ENCODE measurements at places on chromosomes 13 and 19.

DNA sequence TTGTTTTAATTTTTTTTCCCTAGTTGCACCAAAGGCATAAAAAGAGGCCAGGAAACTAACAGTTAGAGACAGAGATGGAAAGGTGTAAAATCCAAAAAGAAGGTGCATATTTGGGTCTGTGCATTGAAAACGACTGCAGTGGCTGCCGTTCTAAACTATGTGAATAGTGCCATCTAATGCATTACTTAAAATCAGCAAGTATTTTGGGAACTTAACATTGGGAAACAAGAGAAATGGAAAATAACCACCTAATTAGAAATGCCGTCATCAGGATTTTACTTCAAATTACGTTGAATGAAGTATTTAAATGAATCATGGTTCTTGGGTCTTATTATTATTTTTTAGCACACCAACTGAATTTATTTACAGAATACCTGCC is 189.5 kb upstream of the MIR17HG start:
- no peak for DNase-seq

DNA sequence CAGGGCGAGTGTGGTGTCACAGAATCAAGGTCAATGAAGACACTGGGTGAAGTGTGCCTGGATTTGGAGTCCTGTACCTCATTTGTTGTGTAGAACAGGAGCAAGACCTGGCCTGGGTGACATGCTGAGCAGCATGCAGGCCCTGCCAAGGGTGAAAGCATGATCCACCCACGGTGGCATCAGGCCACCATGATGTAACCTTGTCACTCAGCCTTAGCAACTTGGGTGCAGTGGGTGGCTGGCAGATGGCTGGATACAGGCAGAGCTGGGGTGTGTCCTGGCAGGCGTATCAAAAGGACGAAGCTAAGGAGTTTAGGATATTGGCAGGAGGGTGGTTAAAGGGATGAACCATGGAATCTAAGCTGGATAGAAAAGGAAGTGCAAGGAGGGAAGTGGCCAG is 10.3 kb downstream of the THSD1 start:
- no peak for DNase-seq

- DNase-seq, result no peak
Measured at GRCh38 chr13:71967990-71968389, 101.0 kb upstream of the DACH1 start.

DNA sequence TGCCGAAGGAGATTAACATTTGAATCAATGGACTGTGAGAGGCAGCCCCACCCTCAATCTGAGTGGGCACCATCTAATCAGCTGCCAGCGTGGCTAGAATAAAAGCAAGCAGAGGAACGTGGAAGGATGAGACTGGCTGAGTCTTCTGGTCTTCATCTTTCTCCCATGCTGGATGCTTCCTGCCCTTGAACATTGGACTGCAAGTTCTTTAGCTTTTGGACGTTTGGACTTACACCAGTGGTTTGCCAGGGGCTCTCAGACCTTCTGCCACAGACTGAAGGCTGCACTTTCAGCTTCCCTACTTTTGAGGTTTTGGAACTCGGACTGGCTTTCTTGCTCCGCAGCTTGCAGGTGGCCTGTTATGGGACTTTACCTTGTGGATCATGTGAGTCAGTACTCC is 14.7 kb downstream of the NHLRC3 start:
- no peak for DNase-seq

DNA sequence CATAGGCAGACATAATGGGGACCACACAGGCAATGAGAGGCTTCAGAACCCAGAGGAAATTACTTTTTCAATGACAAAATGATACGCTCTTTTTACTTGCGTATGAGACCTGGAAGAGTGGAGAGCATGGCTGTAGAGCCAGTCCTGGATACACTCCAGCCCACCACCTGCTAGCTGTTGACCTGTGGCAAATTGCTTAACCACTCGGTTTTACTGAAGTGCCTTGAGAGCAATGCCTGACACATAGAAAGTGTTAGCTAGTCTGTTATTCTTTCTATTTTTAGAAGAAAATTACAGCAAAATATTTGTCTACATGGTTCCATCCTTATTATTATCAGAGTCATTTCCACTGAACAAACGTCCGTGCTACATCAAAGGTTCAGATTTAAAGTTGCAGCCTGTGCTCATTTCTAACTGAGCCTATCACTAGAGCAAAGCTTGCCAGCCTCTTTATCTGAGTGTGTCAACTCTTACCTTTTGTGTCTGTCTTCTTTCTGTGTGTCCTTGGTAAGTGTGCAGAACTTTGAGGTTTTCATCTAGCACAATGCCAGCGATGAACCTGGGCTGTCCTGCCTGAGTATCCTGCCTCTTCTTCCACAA is 9.6 kb upstream of the GPR183 start:
- DNase-seq, result peak; percentile 73

DNA sequence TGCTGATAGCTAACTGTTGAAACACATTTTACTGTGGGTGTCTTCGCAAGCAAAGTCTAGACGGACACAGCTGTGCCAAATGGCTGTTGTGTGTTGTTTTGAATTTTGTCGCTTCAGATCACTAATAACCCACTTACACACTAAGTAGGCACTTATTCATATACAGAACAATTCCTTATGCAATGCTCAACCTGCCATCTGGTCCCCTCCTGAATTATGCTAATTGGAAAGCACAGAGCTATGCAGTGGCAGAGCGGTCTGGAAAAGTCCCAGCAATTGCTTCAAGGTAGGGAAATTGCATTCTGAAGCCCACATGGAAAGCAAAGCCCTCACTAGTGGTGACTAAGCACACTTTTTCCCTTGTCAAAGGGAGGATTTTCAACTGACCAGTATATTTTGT is 69.9 kb downstream of the C13orf42 start:
- no peak for DNase-seq

- no peak for DNase-seq
Measured at GRCh38 chr19:16293118-16294091, 31.2 kb upstream of the KLF2 start.

DNA sequence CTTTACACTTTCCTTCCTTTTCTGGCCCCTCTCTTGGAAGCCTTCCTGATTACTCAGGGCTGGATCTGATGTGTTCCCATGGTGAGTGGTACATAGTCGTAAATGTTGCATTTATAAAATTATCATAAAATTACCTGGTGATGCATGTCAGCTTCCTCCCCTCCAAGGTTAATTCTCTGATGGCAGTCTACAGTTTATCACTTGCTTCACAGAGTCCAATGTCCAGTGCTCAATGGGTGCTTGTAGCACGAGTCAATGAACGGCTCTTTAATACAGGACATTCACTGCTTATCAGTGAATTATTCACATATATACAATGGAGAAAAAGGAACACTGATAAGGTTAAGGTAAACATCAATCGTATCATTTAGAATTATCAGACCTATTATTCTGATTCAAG is 27.0 kb upstream of the OXGR1 start:
- no peak for DNase-seq

DNA sequence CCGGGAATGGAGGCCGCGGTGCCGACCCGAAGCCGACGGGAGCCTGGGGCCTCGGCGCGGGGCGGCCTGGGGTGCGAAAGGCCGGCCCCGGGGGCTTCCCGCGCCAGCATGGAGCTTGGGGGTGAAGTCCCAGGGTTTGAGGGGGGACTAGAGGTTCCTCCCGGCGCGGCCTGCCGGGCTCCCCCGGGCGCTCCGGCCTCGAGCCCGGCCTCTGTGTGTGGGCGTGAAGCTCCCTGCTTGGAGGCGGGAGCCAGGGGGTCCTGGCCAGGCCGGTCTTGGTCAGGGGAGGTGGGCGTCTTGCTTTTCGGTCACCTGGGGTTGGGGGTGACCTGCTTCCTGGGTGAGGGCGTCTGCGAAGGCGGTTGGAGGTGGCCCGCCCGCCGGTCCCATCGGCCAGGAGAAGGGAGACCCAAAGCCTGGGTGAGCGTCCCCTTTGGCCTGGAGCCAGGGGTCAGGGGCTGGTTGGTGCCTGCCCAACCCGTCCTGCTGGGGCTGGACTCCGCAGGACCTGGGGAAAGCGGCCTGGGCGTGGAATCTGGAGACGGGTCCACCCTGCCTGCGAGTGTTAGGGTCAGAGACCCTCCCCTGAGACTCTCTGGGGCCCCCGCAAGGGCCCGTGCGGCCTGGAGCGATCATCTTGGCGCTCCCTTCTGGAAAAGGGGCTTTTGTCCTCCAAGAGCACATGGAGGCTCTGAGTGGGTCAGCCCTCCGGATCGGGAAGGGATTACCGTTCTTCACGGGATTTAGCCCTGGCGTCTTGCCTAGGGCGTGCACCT is 535 bp downstream of the BSG start:
- no peak for DNase-seq

DNA sequence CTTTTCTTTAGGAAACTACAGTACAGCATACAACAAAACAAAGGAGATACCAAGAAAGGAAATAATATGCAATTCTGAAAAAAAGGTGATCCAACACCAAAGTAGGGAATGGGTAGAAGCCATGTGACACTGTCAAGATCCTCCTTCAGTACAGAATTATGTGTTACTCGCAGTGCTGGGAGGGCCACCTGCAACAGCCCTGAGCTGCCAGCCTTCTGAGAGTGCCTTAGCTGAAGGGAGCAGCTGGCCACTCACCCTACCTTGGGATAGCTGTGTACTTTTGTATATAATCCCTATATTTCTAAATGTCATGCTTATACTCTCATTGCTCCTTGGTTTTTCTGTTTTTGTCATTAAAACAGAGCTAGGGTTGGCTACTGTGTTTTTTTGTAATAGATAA is 1518.2 kb upstream of the PCDH20 start:
- DNase-seq, result no peak

- no peak for DNase-seq
Measured at GRCh38 chr13:20035130-20035529, 76.6 kb downstream of the ZMYM2 start.

- DNase-seq, result no peak
Measured at GRCh38 chr19:13095934-13096927, 6.4 kb downstream of the LYL1 start.

GRCh38 chr13:99600318-99600717 is 99.0 kb downstream of the TM9SF2 start:
- peak; percentile 11 for DNase-seq

DNA sequence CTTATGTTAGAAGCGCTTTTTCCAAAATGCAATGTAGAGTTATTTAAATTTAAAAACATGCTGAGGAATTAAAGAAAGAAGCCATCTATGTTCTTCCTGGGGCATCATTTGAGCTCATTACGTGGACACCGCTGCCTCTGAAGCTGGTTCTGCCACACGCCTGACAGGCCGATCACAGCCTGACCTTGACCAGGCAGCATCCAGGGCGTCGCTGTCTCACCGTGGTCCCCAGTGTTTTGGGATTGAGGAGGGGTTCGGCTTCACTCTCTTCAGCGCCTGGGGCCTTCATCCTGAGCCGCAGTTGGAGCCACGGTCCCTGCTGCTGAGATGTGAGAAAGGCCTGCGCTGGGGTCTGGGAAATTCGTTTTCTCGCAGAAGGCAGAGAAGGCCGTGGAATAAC is 64.0 kb downstream of the ATP11A start:
- DNase-seq, result no peak

DNA sequence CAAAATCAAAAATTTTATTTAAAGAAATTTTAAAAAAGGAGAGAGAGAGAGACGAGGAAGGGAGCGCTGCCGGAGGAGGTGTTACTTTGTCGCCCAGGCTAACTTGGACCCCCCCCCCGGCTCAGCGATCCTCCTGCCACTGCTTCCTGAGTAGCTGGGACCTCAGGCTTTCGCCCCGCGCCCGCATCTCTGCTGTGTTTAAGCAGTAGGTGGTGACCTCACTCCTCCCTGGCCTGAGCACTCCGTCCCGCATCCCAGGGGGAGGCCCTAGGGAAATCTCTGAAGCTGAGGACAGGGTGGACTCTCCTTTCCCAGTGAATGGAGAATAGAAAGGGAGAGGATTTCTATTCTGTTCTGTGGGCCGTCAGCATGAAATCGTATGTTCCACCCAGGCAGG is 485 bp upstream of the ZNF845 start:
- DNase-seq, result peak; percentile 11

- DNase-seq, result no peak
Measured at GRCh38 chr19:11418549-11419506, at the start of gene RGL3. RGL3 (minus strand) TSS chr19:11419314; CDS start chr19:11419278, 36 bp downstream.

DNA sequence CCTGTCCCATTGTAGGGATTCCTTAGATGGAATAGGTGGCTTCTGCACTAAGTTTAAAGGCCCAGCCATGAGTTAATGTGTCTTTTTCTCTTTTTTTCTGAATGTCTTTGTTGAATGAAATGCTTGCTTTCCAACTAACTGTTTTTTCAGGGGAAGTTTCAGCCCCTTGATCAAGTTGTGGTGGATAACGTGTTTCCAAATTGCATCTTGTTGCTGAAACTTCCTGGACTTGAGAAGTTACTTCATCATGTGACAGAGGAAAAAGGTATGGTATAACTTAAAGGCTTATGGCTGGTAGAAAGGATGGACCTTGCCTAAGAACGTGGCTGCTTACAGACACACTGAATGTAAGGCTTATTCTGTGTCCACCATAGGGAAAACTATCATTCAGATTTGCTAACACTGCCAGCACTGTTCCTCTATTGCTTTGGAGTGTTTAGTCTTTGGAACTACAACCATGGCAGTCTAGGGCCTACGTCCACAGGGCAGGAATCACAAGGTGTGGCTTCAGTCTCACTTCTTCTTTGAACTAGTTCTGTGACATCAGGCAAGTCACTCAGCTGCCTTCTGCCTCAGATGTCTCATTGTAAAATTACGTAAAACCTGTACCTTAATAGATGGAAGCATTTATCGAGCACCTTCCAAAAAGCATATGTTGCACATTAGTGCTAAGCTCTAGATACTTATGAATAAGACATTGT is 25.3 kb downstream of the RNASEH2B start:
- DNase-seq, result no peak

GRCh38 chr19:40091205-40092129 is 724 bp upstream of the ZNF780A start:
- no peak for DNase-seq

DNA sequence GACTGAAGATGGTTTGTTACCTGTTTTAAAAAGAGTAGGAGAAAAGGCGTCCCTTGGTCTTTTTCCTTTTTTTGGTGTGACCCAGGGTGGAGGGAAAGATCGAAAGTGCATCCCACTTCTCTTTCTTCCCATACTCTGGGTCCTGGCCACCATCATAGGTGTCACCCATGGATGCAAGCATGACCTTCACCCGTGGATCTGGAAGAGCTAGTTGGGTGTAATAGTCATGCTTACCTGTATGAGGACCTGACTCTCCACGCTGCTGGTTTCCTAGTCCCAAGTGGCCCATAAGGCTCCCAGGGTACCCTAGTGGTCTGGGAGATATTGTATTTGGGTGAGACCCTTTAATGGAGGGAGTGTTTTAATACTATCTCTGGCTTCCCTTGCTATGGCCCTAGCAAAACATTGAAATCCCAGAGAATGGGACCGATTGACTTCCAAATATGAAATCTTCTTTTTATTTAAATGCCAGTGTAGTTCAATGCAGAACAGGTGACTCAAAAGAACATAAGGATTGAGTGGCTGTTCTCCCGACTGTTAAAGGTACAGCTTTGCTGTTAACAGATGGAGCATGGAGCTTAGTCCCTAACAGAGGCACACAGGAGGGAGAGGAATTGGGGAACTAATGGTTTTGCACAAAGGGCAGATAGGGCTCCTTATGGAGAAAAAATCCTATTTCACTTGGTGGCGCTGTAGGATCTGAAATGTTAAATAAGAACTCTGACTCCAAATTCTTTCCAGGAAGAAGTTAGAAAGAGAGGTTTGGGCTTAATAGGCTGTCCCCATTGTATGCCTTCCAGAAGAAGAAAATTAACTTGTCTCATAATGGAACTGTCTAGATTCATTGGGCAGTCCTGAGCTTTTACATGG is 7.0 kb upstream of the ZNF550 start:
- DNase-seq, result no peak
